ENCODE measurements at places on chromosomes 12 and 14. TPM values are rescaled to one million over a fixed set of nuclear protein-coding genes. Genes with fewer than 3 reads are reported as not detected.

DNA sequence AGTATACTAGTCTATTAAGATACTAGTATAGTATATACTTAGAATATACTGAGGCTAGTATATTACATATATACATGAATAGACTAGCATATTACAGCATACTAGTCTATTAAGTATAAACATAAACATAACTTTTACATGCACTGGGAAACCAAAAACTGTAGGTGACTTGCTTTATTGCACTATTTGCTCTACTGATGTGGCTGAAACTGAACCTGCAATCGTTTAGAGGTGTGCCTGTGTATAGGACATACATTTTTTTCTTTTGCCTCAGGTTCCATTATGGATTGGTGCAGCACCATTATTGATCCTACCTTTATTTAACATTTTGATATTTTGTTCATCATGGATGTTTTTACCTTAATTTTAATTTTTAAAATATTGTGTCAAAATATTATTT, 143.2 kb upstream of the RGS6 start:
- no peak for DNase-seq

DNA sequence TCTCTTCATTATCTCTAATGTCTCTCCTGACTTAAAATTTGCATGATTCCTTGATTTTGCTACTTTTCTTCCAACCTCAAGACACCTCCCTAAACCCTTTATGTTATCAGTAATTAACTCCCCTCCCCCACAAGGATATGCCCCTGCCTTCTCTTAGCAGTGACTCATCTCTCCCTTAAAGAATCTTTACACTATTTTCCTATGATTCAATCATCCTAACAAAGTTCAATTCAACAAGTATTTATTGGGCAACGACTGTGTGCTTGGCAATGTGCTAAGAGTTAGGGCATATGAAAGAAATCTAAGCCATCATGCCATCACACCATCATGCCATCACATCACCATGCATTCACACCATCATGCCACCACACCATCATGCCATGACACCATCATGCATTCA, 80.1 kb downstream of the ANO2 start:
- DNase-seq = no peak

DNA sequence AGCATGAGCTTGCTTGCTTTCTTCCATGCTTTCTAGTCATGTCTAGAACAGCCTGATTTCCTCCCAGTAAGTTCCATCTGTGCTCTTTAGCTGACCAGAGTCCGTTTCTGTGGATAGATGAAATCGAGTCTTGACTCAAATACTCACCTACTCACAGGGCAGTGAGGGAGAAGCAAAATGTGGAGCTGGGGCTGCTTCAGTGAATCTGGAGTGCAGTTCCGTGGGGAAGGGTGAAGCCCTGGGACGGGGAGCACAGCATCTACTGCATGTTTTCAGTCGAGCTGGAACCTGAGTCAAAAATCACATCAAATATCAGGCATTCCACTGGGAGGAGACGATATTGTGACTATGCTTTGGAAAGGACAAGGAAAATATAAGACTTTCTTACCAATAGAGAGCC, 70.3 kb upstream of the PRMT8 start:
- no peak for DNase-seq

DNA sequence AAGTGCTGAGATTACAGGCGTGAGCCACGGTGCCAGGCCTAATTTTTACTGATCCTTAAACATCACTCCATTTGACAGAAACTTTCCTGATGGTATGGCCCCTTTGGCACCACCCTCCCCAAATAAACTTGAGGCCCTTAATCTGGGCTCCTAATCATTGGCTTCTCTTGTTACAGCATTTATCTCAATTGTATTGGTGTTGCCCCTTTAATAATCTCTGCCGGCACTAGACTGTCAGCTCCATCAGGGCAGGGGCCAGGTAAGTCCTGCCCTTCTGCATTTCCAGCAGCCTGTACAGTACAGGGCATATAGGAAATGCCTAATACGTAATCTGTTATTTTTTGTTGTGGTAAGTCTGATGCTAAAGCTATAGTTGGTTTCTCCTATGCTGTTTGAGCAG, 1.2 kb upstream of the IFT81 start:
- DNase-seq = no peak

- no peak for DNase-seq
Measured at GRCh38 chr12:50934981-50935807, 17.1 kb upstream of the HIGD1C start.

Gene KRT2
- total RNA-seq = not detected

Gene CPNE6
- not detected for total RNA-seq

Gene INSM2
- total RNA-seq = not detected

Data from MG63 (cell line).